HEK293T (cell line): ENCODE measurements at places on chromosomes 7 and 10.
A peak's percentile ranks its signal among the peaks of the same experiment; 100 is the strongest.

DNA sequence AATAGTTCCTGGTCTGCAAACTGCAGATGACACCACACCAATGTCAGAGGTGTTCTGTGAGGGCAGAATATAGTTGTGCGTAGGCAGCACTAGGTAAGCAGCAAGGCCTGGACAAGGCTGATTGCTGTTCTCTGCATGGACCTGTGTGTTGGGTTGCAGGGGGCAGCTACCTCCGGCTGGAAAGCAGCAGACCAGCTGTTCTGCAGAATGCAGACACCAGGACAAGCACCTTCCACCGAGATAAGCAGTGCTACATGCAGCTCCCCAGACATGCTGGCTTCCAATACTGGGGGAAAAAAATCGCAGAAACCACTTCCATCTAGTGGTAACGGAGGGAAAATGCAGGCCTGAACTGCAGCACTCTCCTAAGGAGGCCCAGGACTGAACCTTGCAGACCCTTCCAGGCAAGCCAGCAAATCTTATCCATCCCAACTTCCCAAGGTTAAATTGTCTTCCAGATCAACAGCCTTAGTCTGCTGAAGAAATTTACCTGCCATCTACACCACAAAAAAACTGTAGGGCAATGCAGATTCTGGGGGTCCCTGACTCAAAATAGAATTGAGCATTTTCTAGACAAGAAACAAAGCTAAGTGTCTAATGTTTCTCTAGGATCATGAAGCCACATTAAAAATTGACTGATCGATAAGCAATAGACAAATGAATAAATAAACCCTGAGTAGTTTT is 50.5 kb upstream of the COBL start:
- peak; percentile 80 for DNase-seq

GRCh38 chr7:116231949-116232348 is 21.6 kb downstream of the TES start:
- no peak for DNase-seq

- no peak for DNase-seq
Measured at GRCh38 chr7:158956805-158957509, 100.6 kb downstream of the DYNC2I1 start.

DNA sequence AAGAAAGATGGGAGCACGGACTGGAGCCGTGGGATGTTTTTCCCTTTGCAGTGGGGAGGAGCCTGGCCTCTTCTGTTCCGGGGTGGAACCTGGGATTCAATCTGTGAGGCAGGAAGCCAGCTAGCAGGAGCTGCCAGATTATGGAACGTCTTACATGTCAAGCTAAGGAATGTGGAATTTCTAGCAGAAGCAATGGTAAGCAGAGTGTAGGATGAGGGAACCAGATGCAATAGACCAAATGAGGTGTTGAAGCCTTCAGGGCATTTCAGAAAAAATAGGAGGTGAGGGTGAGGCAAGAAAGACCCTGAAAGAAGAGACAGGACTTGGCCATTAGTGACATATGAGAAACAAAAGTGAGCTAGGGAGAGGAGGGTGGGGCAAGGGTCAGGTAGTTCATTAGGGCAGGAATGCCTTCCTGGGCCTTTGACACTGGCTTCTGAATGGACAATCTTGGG is 105.5 kb downstream of the CHN2 start:
- no peak for DNase-seq

DNA sequence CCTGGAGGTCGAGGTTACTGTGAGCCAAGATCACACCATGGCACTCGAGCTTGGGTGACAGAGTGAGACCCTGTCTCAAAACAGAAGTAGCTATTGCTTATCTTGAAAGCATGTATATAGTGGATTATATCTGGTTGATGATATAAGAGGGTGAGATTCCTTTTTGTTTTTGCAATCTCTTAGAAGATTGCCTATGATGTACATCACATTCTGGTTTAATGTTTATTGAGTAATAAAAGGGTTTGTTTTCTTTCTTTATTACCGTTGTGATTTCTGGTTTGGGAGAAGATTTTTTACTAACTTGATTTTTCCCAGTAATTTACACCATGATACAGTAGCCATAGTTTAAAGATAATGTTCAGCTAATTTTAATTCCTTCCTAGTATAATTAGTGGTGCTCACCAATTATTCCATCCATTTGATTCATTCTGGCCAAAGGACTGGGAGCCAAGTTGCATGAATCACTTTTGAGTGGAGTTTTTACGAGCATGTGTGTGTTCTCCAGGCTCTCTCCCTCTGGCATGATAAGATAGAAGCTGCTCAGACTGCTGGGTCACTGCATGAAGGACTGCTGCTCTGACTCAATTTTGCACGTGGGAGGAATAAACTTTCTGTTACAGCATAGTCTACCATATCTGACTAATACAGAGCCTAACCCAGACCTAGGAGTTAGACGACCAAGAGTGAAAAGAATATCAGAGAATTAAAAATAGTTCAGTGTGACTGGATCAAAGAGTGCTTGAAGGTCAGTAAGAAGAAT is 13.5 kb upstream of the TSPAN13 start:
- DNase-seq = peak; percentile 48

DNA sequence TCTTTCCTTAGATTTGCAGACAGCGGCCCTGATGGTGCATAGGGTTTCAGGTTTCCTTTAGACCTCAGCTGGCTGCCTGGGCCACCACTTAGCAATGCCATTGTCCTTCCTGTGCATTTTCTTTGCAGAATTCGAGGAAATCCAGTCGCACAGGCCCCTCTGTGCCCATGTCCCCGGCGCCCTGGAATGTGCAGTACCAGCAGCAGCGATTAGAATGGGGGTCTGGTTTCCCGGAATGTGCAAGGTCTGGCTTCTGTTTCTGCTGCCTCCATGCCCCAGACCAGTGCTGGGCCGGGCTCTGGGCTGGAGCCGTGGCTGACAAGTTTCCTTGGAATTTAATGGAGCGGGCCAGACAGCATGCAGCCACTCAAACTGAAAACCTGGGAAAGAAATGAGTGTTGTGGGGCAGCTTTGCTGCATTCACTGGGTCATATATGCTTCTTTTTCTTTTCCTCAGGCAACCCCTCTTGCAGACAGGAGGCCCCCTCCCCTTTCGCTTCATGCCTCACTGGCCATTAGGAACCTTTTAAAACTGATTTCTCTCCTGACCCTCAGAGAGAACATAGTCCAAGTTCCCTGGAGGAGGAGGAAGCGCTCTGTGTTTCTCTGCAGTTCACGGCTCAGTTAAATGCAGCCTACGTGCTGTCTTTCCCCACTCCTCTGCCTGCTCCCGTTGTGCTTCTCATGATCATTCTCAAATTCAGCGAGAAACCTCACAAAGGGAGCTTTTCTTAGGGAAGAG is 14.4 kb downstream of the HTRA1 start:
- no peak for DNase-seq

GRCh38 chr7:154953006-154953684 is 49.8 kb downstream of the PAXIP1 start:
- peak; percentile 71 for DNase-seq

DNA sequence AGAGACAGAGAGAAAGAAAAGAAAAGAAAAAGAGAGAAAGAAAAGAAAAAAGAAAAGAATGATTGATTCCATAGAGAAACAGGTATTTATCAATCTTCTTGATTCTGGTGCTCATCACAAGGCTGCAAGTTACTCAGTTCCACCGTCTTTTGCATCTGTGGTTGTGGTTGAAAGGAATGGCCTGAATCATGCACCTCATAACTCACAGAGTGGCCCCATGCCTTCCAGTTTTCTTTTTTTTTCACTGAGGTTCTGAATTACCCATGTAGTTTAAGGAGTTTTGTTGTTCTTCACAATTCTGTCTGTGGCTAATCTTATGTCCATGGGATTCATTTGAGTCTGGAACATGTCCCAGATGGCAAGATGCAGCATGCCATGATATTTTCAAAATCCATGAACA is 156.0 kb downstream of the ZNF33B start:
- DNase-seq = no peak

DNA sequence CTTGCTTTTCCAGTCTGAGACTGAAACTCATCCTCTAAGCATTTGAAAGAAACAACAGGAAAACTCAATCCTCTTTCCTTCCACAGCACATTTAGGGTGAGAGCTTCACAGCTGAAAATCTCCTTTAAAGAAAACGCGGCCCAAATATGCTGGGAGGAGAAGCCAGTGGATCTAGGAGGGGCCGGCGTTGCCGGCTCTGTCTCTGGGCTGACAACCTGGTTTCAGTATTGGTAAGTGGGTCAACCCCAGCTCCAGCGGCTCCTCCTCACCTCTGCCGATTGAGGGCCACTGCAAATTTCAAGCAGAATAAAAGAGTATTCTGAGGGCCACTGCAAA is 75.3 kb upstream of the CPXM2 start:
- DNase-seq = no peak

GRCh38 chr10:18713077-18713476 is 53.8 kb downstream of the ARL5B start:
- DNase-seq = no peak
